ENCODE measurements at places on chromosomes 12 and 14.
A peak's percentile ranks its signal among the peaks of the same experiment; 100 is the strongest.

- no peak for DNase-seq
Observed at GRCh38 chr12:53096759-53097158, 708 bp upstream of the IGFBP6 start.

DNA sequence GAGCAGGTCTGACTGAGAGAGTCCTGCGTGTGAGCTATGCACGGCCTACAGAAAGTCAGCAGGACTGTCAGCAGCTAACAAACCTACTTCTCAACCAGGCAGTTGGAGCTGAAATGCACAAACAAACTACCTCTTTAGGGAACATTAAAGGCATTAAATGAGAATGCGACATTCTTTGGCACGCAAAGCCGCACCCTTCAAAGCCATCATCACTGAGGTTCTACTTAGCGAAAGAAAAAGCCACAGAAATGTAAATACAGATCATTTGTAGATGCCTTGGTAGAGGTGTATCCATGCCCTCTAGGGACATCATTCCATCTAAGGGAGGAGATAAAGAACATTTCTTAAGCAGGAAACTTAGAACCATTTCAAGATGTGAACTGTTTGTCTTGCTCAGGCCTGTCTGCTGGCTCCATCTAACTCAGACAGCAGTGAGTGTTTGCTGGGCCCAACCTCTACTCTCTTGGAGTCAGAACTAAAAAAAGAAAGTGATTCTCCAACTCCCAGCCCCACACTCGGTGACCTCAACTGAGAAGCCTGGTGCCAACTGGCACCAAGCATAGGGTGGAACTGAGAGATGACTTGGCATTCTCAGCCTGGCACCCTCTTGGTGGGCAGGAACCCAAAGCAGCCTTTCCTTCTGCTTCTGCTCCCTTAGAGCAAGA, 63.5 kb upstream of the MBIP start:
- no peak for DNase-seq

DNA sequence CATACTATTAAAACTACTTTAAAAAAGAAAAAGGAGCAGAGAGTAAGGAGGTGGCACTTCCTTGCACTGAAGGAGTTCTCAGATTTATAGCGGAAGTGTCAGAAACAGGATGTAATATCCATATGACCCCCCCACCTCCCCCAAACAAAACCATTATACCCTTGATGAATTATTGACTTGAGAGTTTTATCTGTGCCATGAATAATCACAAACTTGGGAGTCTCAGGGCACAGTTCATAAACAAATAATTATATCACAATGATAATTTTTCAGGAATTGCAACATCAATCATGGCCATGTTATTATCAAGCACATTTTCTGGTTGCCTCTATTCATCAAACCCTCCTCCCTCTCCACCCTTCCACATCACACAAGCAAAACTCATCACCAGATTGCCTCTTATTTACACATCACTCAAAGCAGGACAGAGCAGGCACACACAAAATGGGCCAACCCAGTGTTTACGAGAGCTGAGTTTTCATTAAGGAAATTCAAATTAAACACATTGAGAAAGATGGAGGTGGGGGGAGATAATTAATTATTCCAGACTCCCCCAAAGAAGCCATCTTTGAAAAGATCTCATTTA, 141.4 kb downstream of the EGLN3 start:
- DNase-seq: peak; percentile 31

- DNase-seq: no peak
Observed at GRCh38 chr12:54708826-54709225, 60.7 kb upstream of the DCD start.

- peak; percentile 98 for DNase-seq
Observed at GRCh38 chr12:132908145-132909029, 21.0 kb upstream of the CHFR start.

GRCh38 chr12:94059394-94060368, 88.7 kb upstream of the PLXNC1 start:
- no peak for DNase-seq

GRCh38 chr12:32533971-32534590, 134.7 kb downstream of the FGD4 start:
- no peak for DNase-seq

DNA sequence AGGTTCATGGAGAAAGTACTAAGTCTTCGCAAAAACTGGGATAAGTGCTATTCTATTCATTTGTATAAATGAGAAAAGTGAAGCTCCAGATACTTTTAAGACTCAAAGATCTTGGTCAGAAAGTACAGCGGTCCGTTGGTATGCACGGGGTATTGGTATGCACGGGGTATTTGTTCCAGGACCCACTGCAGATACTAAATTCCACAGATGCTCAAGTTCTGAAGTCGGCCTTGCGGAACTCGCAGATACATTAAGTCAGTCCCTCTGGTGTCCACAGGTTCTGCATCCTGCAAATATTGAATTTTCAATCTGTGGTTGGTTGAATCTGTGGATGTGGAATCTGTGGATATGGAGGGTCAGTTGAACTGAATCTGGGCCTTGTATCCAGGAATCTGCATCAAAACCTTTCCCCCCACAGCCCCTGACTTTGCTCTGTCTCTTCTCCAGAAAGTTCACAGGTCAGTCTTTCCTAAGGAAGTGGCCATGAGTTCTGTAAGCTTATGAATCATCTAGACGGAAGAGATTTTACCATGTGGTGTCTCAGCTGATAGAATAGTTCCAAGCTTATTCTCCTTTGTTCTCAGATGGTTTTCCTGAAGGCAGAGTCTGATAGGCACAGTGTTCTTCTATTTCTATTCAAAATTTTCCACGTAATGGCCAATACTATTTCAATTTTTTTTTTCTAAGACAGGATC, 274.7 kb downstream of the NEDD1 start:
- DNase-seq: no peak

DNA sequence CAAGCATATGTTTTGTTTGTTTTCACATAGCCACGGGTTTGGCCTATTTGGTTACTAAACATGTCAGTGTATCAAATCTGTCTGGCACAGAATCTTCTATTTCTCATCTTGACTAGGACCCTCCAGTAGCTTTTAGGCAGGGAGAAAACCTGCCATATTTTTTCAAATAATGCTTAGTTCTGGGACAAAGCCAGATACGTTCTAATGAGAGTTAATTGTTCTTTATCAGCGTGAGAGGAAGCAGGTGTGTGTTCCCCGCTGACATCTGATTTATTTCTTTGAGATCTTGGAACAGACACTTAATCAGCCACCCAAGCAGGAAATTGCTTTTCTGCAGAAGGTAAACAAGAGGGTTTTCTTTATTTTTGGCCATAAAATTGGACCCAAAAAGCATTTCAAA, 54.8 kb downstream of the GOLGA5 start:
- no peak for DNase-seq

GRCh38 chr12:110687396-110688169, 1.3 kb downstream of the HVCN1 start:
- no peak for DNase-seq

DNA sequence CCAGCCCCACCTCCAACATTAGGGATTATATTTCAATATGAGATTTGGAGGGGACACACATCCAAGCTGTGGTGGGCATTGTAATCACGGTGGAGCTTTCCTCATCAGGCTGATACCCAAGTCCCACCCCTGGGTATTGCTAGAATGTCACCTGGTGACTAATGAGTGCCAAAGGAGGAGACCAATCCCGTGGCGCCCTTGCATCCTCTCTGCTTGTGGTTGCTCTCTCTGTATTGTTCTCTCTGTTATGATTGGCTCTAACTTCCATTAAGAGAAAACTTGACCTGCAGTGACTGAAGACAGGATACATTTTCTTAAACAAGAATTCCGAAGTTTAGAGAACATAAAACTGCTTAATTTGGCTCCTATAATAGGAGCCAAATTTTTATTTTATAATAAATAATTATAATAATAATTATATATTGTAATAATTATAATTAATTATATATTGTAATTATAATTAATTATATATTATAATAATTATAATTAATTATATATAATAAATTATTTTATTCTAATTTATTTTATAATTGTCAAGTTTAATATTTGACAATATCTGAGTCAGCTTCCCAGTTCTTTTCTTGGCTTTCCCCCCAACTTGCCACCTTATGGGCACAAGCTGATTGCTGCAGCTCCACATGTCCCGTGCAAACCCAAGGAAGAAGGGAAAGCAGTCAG, 420.1 kb downstream of the DIO2 start:
- no peak for DNase-seq

DNA sequence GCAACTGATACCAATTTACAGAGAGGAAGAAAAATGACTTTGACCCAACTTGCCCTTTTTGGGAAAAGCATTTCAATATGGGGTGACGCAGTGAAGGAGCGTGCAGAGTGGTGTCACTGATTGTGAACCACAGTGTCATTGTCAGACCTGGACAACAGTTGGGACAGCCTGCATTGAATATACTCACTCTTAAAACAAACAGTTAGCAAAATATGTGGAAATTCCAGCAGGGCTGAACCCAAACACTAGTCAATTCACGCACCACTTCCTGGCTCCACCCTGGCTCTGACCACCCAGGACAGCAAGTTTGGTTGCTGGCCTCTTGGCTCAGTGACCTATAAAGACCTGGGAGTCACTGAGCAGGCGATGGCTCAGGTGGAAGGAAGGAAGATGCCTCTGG, 61.3 kb downstream of the NOS1 start:
- no peak for DNase-seq

DNA sequence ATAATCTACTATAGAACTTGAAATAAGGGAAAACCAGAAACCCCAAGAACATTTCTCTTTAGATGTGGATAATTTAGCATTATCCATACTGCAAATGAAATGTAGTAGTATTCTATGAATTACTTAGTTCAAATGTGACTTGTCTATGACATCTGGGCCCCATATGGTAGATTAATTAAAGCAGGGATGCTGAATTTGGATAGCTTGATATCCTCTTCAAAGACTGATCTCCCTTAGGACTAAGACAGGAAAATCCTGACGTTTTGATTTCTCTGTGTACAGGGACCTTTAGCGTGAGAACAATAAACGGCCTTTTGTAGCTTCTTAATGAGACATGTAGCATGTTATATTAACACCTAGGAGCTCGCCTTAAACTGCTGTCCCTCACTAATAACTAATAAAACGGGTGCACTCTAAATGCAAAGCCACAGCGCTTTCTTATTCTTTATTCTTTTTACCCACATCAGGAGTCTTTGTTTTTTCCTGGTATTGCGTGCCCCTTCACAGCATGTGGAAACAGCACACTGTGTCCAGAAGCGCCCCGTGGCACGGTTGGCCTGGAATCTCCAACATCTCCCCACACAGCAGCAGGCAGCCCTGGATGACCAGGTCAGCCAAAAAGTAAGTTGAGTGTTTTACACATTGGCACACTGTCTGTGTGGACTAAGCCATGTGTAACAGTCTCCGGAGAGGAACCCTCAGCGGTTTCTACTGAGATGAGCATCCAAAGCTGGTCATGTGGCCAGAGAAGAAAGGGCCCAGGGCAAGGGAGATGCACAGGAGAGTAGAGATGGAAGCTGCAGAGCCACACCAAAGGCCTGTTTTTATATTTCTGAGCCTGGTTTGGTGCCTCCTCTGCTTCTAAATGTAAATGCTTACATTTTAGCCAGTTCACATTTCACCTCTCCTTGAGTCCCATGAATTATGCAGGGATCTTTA, 93.1 kb downstream of the SRGAP1 start:
- no peak for DNase-seq

DNA sequence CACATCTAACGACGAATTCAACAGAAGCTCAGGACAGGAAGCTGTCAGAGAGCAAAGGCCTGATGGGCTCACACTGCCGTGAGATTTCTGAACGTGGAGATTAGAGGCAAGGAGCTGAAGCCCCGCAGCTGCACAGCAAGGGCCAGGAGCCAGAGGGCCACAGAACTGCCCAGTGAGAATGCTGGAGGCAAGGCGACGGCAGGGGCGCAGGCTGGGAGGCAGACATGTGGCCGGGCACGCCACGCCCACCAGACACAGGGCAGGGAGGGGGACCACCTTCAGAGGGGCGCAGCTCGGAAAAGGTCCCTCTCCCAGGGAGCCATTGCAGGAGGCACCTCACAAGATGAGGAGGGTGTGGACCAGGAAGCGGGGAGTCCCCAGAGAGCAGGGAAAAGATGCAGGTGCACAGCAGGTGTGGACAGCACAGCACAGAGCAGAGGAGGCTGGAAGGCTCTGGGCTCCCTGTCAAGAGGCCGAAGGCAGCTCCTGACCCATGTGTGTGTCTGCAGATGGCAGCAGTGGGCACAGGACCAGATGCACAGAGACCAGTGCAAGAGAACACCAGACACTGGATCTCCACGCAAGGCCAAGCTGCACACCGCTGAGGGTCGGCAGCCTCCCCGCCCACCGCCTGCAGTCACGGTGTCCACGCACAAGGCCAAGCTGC, 23.0 kb downstream of the BTBD6 start:
- no peak for DNase-seq

DNA sequence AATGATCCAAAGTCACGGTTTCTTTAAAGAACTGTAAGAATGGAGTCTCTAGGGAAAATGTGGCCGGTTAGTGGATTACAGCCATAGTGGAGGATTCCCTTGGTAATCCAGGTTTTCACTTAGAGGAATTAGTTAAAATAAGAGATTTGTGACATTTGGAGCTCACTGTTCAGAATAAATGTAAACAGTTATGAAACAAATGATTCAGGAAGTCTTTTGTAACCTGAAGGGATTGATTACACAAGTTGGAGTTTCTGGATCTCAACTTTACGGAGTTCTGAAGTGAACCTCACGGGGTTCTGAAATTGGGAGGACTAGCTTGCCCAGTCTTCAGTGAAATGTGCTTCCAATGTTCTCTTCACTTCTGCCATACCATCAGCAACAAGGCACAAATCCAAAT, 234.4 kb upstream of the FKBP4 start:
- DNase-seq: no peak

GRCh38 chr14:23033251-23033727, 1.4 kb downstream of the PSMB5 start:
- no peak for DNase-seq

DNA sequence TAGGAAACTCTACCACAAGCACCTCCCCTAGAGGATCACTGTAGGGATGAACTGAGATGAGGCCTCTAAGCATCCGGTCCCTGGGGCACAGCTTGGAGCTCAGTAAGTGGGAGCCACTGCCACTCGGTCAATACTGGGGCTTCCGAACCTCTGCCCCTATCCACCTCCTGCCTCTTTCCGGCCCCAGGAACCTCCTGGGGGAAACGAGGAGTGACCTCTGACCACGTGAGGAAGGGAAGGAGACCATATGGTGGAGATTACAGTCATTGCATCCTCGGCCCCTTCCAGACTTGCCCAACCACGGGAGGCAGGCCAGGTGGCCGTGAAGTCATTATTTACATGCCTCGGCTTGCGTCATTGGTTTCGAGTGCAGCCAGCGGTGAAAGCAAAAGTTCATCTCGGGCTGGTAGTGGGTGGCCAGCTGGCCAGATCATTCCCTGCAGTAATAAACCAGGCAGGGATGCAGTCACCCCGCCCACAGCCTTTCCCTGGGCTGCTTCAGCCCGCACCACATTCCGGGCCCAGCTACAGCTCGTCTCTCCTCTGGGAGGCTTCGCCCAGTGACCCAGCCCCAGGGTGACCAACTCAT, 65.4 kb downstream of the C14orf132 start:
- no peak for DNase-seq

Data from NCI-H2227 treated with DMSO at 0.1 percent for 48 hours (cell line).